Smooth muscle cell of the coronary artery (primary cell): ENCODE measurements at places on chromosomes 2 and 18. TPM values are rescaled to one million over a fixed set of nuclear protein-coding genes. Genes with fewer than 3 reads are reported as not detected.

APCDD1 gene
- 0.15 and 10.5 TPM in 2 replicates for total RNA-seq

MC5R gene
- not detected in 2 replicates for total RNA-seq

DHRS9 gene
- not detected in 2 replicates for total RNA-seq

EDAR gene
- total RNA-seq, result not detected in 2 replicates

CYP27A1 gene
- 5.3 and 25.6 TPM in 2 replicates for total RNA-seq

BMP10 gene
- total RNA-seq, result not detected in 2 replicates

EMILIN1 gene
- total RNA-seq, result 213 and 319 TPM in 2 replicates

IL18RAP gene
- not detected in 2 replicates for total RNA-seq

SANBR gene
- 8.5 and 15.0 TPM in 2 replicates for total RNA-seq

HOXD9 gene
- not detected in 2 replicates for total RNA-seq

ZNF892 gene
- total RNA-seq, result 2.3 and 4.7 TPM in 2 replicates

PJVK gene
- 0.60 and 2.6 TPM in 2 replicates for total RNA-seq

SCG2 gene
- total RNA-seq, result 1.3 and 36.4 TPM in 2 replicates

VWC2L gene
- not detected in 2 replicates for total RNA-seq

PDE11A gene
- not detected in 2 replicates for total RNA-seq

TFPI gene
- 80.2 and 87.4 TPM in 2 replicates for total RNA-seq
